ENCODE measurements at places on chromosomes 2 and 18. TPM values are rescaled to one million over a fixed set of nuclear protein-coding genes. Genes with fewer than 3 reads are reported as not detected.

HOXD11 gene
- not detected for total RNA-seq

GALR1 gene
- total RNA-seq, result under 0.01 TPM

PROM2 gene
- total RNA-seq, result 0.82 TPM

ALKAL2 gene
- 2.0 TPM for total RNA-seq

SLC9A4 gene
- under 0.01 TPM for total RNA-seq

All from frontal cortex (tissue), 4 donors.